Fibroblast of skin of right biceps (primary cell): ENCODE measurements at places on chromosomes 6 and 20.

DNA sequence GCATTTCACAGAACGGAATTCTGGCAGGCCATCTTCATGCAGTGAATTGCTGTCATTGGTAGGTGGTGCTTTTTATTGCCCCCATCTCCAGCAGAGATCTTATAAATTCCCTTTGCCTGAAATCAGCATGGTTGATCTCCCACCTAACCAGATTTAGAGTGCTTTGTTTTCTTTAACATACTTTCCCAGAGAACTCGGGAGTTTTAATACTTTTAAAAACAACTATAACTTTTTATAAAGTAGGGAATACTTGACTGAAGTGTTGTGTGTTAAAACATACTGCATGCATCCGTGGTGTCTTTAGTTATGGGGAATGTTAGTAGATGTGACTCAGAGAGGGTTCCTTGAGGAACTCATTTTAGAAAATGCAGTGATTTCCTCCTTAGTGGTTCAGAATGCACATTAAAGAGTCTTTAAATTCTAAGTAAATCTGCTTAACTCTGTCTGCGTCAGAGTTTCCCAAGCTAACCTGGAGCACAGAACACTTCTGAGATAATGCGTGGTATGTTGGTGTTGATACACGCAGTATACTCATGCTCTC lies 54.9 kb downstream of the AKAP12 start:
- peak; percentile 75 for DNase-seq

DNA sequence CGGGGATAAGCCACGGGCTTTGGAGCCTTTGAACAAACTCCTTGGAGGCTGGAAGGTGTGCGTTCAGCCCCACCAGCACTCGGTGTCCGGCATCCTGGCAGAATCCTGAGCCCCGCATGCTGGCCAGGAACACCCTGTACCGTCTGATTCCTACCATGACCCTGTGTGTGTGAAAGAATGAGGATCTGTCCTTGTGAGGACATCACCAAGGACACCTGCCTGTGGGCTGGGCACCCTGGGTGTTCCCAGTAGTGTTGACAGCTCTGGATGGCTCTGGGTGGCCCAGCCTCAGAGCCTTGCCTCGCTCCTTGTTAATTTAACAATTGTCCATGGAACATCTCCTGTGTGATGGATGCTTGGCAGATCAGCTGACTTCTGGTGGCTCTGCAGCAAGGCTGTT lies 234.3 kb downstream of the QKI start:
- no peak for DNase-seq

GRCh38 chr20:25521382-25521781 lies 63.9 kb downstream of the NINL start:
- no peak for DNase-seq

- DNase-seq = no peak
Measured at GRCh38 chr6:100307561-100307960, 157.2 kb downstream of the SIM1 start.

DNA sequence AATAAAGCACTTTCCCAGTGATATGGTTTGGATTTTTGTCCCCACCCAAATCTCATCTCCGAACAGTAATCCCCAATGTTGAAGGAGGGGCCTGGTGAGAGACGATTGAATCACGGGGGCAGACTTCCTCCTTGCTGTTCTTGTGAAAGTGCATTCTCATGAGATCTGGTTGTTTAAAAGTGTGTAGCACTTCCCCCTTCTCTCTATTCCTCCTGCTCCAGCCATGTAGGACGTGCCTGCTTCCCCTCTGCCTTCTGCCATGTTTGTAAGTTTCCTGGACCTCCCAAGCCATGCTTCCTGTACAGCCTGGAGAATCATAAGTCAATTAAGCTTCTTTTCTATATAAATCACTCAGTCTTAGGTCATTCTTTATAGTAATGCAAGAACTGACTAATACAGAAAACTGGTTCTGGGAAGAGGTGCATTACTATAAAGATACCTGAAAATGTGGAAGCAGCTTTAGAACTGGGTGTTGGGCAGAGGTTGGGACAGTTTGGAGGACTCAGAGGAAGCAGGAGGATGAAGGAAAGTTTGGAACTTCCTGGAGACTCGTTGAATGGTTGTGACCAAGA lies 7.4 kb downstream of the EPM2A start:
- no peak for DNase-seq

- peak; percentile 86 for DNase-seq
Measured at GRCh38 chr6:42224222-42225028, 6.8 kb upstream of the MRPS10 start.

GRCh38 chr6:56593801-56594318 lies 48.8 kb downstream of the DST start:
- DNase-seq = no peak

- DNase-seq = peak; percentile 73
Measured at GRCh38 chr6:44642870-44643522, 255.5 kb downstream of the CDC5L start.

DNA sequence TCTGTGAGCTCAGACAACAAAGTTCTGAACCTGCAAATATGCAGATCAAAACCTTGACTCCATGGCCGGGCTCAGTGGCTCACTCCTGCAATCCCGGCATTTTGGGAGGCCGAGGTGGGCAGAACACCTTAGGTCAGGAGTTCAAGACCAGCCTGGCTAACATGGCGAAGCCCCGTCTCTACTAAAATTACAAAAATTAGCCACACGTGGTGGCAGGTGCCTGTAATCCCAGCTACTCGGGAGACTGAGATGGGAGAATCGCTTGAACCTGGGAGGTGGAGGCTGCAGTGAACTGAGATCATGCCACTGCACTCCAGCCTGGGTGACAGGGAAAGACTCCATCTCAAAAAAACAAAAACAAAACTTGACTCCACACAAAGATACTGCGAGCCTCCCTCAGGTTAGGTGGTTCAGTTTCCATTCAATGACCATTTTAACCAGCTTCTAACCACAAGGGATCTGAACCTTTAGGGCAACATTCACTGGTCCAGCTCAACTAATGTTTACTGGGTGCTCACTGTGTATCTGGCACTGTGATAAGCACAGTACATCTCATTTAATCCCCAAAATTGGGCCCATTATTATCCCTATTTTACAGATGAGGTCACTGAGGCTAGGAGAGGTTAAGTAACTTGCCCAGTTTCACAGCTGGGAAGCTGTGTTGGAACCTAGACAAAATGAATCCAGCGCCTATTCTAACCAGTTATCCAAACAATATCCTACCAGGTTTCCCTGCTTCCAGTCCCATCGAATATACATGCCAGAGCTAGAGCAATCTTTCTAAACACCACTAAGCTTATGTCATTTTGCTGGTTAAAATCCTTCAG lies 1.8 kb downstream of the SNRPB start:
- peak; percentile 8 for DNase-seq

- no peak for DNase-seq
Measured at GRCh38 chr6:150953851-150954250, 88.3 kb downstream of the MTHFD1L start.

GRCh38 chr6:2971420-2972218 lies at the start of gene SERPINB6:
SERPINB6 (minus strand) TSS chr6:2971567; CDS start chr6:2959332, 12,235 bp downstream.
- peak; percentile 69 for DNase-seq

GRCh38 chr20:37905671-37906613 lies 3.0 kb downstream of the VSTM2L start:
- DNase-seq = no peak

- DNase-seq = peak; percentile 48
Measured at GRCh38 chr20:32456869-32457478, 98.8 kb downstream of the ASXL1 start.

GRCh38 chr20:25272223-25273000 lies 24.5 kb downstream of the PYGB start:
- no peak for DNase-seq

- DNase-seq = no peak
Measured at GRCh38 chr6:138563650-138564049, 64.4 kb upstream of the NHSL1 start.

GRCh38 chr6:39268721-39269120 lies 39.4 kb upstream of the KCNK5 start:
- DNase-seq = no peak

- DNase-seq = no peak
Measured at GRCh38 chr20:57785061-57785460, 75.2 kb upstream of the PMEPA1 start.

DNA sequence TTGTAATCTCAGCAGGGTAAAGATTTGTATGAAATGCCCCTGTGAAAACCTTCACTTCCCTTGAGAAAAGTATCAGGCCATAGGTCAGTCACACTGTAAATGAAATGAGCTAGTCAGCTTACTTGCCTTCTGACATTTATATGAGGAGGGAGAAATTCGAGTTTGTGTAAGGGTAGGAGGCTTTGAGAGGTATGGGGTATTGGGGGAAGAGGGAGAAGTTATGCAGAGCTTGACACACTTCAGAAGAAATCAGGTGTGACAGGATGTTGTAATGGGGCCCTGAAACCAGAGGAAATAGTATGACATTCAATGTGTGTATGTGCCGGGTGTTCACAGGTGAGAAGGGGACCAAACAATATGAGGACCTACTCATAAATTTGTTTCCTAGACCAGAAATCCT lies 64.2 kb upstream of the CCN6 start:
- DNase-seq = no peak

DNA sequence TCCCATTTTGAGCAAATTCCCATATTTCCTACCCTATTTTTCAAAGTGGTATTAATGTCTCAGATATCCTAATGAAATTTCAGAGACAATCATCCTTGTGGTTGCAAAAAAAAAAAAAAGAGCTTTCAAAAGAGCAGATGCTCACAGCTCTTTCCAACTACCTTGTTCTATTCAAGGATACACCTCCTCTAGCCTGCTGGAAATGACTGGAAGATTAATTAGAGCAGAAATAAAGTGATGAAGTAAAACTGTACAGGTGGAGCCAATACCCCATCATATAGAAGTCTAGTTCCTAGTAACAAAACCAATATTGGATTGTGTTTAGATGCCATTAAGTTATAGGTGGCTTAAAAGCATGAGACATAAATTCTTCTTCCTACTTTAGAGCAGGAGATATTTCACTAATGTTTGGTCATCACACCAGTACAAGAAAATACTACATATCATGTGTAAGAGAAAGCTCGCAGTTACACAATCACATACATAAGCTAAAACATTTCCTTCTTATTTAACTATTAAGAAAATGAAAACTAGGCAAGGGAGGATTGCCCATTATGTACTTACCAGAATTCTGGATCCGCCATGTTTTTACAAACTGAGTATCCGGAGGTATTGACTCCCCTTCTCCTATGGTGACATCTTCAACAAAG lies 42.4 kb downstream of the ILRUN start:
- DNase-seq = no peak

GRCh38 chr6:16168858-16169257 lies 40.0 kb downstream of the MYLIP start:
- DNase-seq = peak; percentile 49

DNA sequence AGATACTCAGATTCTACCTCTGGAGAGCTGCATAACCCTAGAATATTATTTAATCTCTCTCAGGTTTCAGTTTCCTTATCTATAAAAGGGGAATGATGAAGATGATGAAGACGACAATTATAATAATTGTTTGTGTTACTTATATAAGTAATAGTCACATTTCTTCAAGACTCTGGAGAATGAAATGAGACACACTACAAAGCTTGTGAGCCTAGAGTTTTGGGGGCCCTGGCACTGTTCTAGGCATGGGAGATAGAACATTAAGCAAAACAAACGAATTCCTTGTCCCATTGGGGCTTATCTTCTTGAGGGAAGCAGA lies 5.4 kb upstream of the ZNF217 start:
- no peak for DNase-seq

DNA sequence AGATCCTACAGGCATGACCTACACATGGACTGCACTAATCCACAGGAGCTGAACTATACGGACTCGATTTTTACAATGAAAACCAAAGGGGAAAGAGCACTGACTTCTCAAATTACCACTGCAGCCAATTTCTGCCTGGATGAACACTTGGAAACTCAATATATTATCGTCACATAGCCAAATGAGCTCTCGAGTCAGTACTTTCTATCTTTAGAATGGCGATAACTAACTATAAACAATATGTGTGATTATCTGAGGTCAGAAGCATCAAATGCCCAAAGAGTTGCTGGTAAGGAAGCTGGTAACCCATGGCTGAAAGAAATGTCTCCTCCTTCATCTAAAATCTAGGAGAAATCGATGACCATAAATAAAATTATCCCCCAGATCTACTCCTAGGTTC lies 86.7 kb downstream of the KIF16B start:
- DNase-seq = no peak

DNA sequence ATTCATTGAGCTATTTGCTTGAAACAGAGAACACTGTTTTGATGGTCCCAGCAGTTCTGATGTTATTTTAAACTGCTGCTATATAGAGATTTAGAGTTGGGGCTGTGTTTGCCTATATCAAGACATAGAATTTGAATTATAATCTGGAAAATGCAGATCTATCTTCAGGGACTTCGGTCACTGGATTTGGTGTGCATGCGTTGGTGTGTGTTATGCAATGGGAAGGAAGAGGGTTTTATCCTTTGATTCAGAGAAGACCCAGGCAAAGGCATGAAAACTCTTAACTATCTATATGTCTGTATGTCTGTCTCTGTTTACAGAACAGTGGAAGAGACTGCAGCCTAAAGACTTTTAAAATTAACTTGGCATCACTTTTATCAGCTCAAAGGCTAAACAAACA lies 2.0 kb downstream of the ADGRB3 start:
- DNase-seq = no peak

- no peak for DNase-seq
Measured at GRCh38 chr6:158638324-158638854, 6.2 kb downstream of the DYNLT1 start.

GRCh38 chr20:36969051-36969450 lies 17.5 kb upstream of the SAMHD1 start:
- no peak for DNase-seq

GRCh38 chr6:63868351-63868750 lies 232.7 kb downstream of the PHF3 start:
- no peak for DNase-seq

GRCh38 chr20:58243653-58244410 lies 15.4 kb upstream of the ANKRD60 start:
- no peak for DNase-seq

DNA sequence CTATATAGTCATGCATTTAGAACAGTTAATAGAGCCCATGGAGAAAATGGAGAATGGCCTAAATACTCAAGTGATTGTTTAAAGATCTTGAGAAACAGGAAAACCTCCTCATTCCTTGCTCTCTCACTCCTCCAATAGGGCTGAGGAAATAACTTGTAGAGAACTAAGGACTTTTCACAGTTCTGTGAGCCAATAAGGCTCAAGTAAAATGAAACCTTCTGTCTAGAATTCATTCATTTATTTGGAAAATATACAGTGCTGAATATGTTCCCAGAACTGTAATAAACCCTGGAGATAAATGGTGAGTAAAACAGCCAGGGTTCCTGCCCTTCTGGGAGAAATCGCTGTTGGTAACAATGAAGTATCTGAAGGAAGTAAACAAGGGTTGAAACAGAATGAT lies 35.3 kb downstream of the ELOVL2 start:
- peak; percentile 50 for DNase-seq

GRCh38 chr6:108872575-108872974 lies 24.4 kb downstream of the ARMC2 start:
- DNase-seq = no peak
